ENCODE measurements at places on chromosomes 13 and 19.

DNA sequence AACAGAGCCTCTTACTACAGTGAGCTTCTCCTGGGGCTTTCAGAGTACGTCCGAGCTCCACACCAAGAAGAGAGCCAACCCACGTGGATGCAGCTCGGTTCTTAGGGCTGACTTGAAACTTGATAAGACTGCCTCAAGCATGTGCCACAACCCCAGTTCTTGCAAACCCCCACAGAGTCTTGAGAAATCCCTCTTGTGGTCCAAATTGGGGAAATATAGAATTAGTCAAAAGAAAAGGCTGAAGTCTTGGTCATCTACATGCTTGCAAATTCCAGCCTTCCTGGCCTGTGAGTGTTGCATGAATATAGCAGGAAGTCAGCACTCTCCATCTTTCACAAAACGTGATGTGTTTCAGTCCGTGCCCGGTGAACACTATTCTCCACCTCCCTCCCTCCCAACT lies 95.2 kb downstream of the GGACT start:
- no peak for DNase-seq

- DNase-seq = no peak
Observed at GRCh38 chr13:30466358-30466714, 600 bp upstream of the HMGB1 start.

- no peak for DNase-seq
Observed at GRCh38 chr19:2291185-2291751, 9.3 kb upstream of the PEAK3 start.

GRCh38 chr13:78040205-78040830 lies 121.7 kb upstream of the EDNRB start:
- no peak for DNase-seq

DNA sequence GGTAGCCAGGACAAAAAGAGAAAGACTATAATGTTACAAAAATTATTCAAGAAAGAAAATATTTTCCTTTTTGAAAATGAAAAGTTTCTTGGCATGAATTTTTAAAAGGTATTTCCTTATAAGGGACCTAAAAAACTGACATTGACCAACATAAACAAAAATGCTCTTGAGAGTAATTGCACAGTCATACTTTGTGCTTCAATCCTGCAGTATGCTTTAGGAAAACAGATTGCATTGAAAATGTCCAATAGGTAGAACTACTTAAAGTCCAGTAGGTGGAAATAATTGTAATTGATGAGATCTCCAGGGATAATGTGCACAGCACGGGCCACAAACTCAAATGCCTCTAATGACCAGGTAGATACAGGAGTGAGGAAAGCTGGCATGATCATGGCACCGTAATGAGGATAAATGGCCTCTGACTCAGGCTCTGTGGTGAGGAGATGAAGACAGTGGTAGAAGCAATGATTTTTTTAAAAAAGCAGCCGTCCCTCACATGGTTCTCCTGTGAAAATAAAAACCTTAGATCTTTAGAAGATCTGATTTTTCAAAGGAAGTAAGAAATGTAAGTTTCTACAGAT lies 278.0 kb downstream of the ITGBL1 start:
- DNase-seq = no peak

DNA sequence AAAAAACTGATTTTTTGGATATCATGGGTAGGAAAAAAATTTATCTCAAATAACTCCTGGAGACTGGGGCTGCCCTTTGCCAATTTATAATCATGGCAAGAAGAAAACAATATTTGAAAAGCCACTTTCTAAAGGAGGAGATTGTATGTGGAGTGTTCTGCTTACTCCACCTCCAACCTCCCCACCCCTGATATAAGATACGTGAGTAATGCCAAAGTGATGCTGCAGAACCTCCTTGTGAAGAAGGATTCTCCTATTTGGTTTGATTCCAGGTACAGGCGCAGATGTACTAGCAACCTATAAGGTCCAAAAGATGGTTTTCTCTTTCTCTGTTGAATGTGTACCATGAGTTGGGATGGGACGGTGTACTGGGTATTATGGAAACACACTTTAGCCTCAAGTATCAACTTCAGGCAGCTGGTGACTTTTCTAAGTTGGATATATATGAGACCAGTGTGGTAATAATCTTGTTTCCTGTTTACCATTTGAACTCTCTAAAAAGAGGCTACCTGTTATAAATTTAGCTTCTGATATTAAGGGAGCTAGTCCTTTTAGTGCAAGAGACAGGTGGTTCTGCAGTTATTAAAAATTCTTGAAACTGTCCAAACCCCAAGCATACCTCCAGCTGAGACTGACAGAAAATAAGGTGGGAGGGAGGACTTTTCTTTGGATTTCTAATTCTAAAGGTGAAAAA lies 724.0 kb upstream of the MIR17HG start:
- DNase-seq = no peak

- peak; percentile 3 for DNase-seq
Observed at GRCh38 chr19:3852614-3853254, 16.1 kb downstream of the ZFR2 start.

DNA sequence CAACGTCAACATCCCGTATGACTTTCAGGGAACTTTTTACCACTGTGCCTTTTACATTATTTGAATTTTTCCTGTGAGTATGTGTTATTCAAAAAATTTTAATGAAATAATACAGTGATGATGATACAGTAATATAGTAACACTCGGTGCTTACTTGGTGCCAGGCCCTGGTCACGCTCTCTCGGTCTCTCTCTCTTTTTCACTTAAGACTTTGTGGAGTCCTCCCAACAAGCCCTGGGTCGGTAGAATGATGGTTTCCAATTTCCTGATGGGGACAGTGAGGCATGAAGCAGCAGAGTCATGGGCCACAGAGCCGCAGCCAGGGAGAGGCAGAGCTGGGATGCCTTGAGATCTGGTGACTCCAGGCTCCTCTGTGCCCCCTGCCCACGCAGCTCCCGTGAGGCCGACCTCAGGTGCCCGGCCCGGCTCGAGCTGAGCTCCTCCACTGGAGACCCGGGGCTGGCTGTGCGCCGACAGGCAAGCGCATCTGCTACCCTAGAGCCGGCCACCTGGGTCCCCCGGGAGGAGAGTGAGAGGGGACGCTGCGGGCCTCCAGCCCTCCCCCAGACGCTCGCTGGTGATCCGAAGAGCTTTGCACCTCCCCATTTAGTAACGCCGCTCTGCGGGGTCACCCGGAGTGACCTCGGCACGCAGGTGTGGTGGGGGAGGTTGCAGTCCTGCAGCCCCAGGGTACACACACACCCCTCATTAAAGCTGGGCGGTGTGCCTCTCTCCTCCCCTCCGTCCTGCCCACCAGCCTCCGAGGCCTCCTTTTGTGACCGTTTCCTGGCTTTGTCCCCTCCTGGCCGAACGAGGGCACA lies 4.4 kb upstream of the SBK3 start:
- DNase-seq = no peak

- DNase-seq = no peak
Observed at GRCh38 chr19:33358408-33358807, 15.1 kb upstream of the CEBPG start.

- no peak for DNase-seq
Observed at GRCh38 chr13:103033999-103034398, 32.2 kb downstream of the SLC10A2 start.

DNA sequence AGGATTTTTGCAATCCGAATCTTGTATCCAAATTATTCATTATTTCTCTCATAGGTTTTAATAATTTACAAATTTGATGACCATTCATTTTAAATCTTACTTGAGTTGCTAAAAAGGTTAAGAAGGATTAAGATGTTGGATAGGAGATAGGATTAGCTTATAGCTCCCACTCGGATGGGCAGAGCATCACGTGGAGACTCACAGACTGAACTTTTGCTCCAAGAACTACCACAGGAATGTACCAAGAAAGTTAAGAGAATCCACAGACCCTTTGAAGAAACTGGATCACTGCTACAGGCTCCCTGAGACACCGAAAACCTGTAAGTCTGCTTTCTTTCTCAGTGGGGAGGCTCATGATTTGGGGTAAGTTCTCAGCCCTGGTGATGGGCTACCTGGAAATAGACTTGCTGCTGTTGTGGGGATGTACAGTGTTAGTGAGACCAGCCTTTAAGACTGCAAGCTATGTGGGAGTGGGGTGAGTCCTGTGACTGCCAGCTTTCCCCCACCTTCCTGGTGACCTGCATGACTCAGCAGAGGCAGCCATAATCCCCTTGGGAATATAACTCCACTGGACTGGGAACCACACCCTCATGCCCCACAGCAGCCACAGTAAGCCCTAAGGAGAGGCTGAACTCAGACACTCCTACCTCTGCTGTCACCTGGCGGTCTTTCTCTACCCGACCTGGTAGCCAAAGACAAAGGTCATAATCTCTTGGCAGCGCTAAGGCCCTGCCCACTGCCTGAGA lies 1458.0 kb downstream of the OLFM4 start:
- no peak for DNase-seq

DNA sequence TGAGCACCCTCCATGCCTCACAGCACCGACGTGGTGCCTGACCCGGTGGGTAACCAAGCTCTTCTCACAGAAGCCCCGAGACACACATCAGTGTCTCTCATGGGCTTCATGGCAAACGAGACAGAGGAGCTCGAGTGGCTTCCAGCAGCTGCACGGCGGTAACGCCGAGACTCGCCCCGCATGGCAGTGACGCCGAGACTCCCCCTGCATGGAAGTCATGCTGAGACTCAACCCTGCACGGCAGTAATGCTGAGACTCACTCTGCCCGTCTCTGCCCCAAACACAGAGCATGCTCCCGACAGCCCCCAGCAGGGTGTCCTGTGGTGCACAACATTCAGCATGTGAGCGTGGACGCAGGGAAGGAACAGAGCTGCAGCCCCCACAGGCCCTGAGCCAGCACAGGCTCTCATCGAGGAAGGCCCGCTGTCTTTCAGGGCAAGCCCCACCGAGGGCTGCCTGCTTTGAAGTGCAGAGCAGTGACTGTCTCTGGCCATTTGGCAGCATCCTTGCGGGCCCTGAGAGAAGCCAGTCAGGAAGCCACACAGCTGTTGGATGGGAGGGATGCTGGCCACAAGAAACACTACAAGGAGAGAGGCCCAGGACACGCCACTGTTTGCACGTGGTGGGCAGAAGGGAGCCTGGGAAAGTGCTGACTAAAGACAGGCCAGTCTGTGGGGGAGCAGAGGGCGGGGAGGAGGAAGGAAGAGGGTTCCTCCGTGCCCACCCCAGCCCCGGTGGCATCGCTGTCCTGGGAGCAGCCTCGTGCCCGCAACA lies 9.5 kb downstream of the GAS6 start:
- no peak for DNase-seq

DNA sequence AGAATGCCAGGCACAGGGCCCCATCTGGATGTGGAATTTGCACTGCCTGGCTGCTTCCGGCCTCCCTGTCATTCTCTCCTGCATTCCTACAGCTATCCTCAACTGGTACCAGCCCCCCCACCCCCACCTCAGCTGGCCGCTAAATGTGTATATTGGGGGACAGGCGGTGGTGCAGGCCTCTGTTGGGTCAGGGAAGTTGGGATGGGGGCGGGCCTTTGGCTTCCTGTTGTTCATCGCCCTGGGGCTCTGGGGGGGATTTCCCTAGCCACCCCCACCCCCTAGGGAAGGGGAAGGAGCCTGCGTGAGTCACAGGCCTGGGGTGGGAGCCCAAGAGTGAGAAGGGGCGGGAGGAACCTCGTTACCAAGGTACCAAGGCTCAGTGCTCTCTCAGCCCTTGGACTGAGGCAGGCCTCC lies 10.6 kb downstream of the POU2F2 start:
- peak; percentile 62 for DNase-seq

DNA sequence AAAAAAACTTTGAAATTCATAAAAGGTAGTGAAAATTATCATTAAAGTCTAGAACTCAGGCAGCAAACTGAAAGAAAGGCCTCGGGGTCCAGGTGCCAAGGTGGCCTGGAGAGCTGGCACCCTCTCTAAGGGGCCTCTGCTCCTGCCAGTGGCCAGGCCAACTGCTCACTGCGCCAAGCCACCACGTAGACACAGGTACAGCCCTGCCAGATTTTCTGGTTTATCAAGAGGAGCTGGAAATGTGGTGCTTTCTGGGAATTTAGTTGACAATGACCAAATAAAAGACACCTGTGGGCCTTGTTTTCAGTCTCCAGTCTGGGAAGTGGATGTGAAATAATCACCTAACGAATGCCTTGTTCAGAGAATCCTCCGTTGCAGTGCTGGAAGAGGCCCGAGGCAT lies 22.8 kb downstream of the ZNF574 start:
- DNase-seq = no peak

GRCh38 chr13:87656306-87656705 lies 14.9 kb upstream of the SLITRK5 start:
- DNase-seq = no peak

DNA sequence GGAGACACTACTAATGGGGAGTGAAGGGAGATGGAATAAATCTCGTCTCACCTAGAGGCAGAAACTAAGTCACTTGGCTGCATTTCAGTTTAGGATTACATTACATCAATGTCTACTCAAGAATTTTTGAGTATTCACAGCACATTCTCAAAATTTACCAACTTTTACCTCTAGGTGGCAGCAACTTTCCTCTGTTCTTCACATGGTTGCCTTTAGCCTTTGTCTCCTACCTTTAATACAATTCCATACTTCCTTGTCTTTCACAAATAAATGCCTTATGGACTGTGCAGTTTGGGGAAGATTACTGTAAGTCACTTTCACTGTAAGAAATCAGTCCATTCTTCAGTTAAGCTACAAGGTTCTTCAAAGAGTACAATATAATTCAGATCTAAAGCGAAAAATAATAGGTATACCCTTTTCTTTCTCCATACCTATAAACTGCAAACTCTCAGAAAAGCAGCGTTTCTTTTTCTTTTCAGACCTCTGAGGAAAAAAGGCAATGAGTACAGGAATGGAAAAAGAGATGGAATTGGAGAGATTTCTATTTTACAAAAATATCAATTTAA lies 379.4 kb downstream of the KLF12 start:
- no peak for DNase-seq

DNA sequence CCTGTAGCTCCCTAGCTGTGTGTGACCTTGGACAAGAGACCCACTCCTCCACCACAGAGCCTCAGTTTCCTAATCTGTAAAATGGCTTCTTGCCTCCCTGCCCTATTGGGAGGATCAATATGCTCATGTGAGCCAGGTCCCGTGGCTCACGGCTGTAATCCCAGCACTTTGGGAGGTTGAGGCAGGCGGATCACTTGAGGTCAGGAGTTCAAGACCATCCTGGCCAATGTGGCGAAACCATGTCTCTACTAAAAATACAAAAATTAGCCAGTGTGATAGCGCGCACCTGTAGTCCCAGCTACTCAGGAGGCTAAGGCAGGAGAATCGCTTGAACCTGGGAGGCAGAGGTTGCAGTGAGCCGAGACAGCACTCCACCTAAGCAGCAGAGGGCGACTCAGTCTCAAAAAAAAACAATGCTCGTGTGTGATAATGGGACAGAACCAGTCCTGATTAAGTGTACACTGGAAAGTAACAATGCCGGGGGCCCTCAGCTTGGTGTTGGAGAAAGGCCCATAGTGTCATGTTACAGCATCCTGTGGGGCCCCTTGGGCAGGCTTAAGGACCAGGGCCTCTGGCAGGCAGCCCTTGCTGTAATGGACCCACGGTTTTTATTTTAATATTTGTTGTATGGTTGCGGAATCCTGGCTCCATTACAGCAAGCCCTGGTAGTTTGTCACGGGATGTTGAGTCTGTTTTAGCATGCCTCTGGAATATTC lies 6.8 kb downstream of the RPS11 start:
- no peak for DNase-seq
